Thoracic aorta (tissue), 2 donors: ENCODE measurements at places on chromosomes 4 and X. TPM values are rescaled to one million over a fixed set of nuclear protein-coding genes. Genes with fewer than 3 reads are reported as not detected.

- no peak for DNase-seq
Measured at GRCh38 chr4:34619531-34620162, 1624.7 kb downstream of the ARAP2 start.

GRCh38 chr4:8547108-8547911 lies 32.9 kb upstream of the GPR78 start:
- DNase-seq: no peak

DNA sequence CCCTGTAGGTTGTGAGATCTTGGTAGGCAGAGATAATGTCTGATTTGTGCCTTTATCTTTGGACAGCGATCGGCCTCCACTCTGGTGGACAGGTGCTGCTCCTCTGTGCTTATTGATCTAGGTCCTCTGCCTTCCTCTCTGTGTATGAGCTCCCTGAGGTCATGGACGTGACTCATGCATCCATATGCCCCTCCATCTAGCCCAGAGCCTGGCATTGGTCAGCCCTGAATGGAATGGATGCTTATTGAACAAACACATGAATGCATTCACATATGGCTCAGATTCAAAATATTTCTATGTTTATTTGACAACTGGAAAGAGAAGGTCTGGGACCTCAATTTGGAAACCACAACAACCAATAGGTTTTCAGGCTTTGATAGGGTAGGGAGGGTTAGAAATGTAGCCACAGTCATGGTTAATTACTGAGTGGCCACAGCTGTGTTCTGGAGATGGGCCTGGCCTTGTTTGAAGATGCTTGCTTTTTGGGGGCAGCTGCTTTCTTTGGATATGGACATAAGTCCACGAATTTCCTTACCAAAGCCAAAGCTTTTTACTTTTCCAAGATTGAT lies 76.2 kb downstream of the SEL1L3 start:
- no peak for DNase-seq

DNA sequence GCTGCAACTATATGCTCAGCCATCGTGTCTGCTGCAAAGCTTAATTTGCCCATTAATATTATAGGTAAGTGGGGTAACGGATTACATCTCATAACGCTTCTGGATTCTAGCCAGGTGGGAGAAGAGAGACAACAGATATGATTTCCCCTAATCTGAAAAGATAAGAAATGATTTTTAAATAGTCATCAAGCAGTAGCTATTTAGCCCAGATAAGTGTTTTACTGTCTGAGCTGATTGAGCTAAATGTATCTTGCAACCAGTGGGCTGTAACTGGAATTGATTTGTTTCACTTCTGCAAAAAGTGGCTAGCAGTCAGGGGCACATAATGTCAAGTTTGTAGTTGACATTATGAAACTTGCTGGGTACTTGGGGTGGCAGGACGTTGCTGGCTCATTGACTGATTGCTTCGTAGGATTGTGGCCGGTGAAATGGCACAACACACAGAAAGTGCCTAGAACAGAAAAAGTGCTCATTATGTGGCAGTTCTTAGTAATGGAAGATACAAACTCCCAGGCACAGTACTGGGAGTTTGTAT lies 18.5 kb downstream of the LAP3 start:
- no peak for DNase-seq

GRCh38 chrX:14032406-14032805 lies 2.7 kb upstream of the GEMIN8 start:
- DNase-seq: no peak

The GNRHR gene
- not detected for total RNA-seq

GRCh38 chr4:156036496-156036895 lies 82.8 kb upstream of the CTSO start:
- DNase-seq: no peak

DNA sequence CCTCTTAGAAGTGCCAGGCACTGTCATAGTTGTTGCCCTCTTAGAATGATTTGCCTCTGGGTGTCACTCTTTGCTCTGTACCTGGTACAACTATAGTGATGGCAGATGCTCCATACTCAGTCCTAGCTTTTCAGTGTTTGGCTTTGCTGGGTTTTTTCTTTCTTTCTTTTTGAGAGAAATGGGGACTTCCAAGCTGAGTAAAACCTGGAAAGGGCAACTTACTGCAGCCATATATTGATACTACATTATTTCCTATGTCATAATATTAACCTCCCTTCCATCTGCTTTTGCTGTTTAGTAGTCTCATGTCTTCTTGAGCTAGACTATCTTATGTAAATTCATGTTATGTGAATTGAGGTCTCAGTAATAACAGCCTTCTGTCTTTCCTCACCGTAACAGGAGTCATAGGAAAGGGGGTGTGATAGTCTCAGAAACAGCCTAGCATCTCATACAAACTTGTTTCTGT lies 49.0 kb downstream of the NIPAL1 start:
- no peak for DNase-seq

GRCh38 chr4:89249716-89250361 lies 57.8 kb downstream of the GPRIN3 start:
- no peak for DNase-seq

DNA sequence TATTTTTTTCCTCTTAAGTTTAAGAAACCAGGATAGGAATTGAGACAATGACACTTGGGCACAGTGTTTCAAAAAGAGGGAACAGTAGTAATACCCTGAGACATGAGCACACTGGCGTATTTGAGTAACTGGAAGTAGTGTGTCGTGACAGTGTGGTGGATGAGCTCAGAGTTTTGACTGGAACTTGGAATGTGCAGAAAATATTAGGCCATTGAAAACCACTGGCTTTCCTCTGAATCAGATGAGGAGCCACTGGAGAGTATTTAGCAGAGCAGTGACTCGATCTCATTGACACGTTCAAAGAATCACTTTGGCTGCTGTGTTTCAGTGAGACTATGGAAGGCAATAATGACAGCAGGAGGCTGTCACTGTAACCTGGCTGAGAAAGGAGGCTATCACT lies 1531.2 kb downstream of the STIM2 start:
- no peak for DNase-seq

The S100P gene
- 1.2 TPM for total RNA-seq

- DNase-seq: no peak
Measured at GRCh38 chr4:24798036-24798610, 2.8 kb downstream of the SOD3 start.
